Astrocyte (in vitro differentiated cells and primary cell): ENCODE measurements at places on chromosomes 12 and 14. TPM values are rescaled to one million over a fixed set of nuclear protein-coding genes. Genes with fewer than 3 reads are reported as not detected.

IGFBP6 gene
- 20.8 and 26.3 TPM in 2 replicates for total RNA-seq

MYG1 gene
- 37.8 and 40.9 TPM in 2 replicates for total RNA-seq

PTPRR gene
- 1.3 and 1.4 TPM in 2 replicates for total RNA-seq

TCP11L2 gene
- total RNA-seq, result 22.0 and 27.4 TPM in 2 replicates

ASPG gene
- 0.10 TPM in 1 of 2 replicates, not detected in the other for total RNA-seq

DNA sequence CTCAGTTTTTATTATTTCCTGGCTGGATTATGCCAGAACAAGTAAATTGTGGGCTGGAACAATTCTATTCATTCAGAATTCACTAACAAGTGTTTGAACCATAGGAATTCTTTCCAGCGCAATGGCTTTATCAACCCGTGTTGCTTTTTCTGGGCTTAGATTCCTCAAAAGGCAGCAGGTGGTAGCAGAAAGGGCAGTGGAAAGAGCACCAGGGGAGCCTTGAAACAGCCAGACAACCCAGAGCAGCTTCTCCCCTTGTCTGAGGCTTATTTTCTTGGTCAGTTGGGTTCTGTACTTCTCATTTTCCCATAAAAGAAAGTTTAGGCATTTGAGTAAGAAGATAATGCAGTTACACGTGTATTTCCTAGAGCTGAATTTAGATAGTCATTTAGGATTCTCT is 130.7 kb downstream of the OTOGL start:
- peak; percentile 39 for DNase-seq

GRCh38 chr14:92696366-92696765 is 52.1 kb downstream of the LGMN start:
- no peak for DNase-seq

GRCh38 chr12:52320784-52321400 is at the start of gene KRT83:
Gene KRT83, minus strand, starts transcription at chr12:52321398. Its CDS starts 63 bp downstream, at chr12:52321335.
- DNase-seq, result no peak

DNA sequence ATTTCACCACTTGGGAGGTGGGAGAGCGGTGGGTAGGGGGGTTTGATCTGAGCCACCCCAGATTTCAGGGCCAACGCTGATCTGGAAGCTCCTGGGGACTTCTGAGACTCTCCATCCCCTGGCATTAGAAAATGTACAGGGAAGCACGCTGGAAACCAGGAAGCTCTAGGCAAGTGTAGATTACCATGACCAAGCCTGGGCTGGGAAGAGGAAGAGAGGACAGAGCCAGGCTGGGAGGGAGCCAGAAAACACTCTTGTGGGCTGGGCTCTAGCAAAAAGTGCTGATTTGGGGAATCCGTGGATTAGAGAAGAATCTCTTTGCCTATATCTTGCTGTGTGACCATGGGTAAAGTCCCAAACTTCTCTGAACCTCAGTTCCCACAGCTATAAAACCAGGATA is 236.7 kb downstream of the BCL11B start:
- peak; percentile 31 for DNase-seq

GRCh38 chr12:112932485-112933128 is 5.7 kb upstream of the OAS3 start:
- DNase-seq, result no peak

- DNase-seq, result no peak
Measured at GRCh38 chr12:27762757-27763156, 17.3 kb upstream of the KLHL42 start.

DNA sequence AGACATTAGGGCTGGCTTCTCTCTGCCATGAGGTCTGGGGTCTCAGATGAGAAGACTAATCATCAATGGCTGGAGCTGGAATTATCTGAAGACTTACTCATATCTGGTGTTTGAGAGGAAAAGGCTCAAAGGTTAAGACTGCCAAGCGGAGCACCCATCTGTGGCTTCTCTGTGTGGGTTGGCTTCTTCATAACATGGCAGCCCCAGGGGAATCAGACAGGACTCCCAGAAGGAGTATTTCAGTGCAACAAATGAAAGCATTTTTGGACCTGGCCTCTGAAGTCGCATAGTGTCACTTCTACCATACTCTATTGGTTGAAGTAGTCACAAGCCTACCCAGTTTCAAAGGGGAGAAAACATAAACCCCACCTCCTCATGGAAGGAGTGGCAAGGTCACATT is 171.8 kb upstream of the KRR1 start:
- no peak for DNase-seq

- DNase-seq, result peak; percentile 31
Measured at GRCh38 chr12:30926243-30927221, at the start of gene TSPAN11. Gene TSPAN11, plus strand, starts transcription at chr12:30926748. Its CDS starts 27,244 bp downstream, at chr12:30953992.

DNA sequence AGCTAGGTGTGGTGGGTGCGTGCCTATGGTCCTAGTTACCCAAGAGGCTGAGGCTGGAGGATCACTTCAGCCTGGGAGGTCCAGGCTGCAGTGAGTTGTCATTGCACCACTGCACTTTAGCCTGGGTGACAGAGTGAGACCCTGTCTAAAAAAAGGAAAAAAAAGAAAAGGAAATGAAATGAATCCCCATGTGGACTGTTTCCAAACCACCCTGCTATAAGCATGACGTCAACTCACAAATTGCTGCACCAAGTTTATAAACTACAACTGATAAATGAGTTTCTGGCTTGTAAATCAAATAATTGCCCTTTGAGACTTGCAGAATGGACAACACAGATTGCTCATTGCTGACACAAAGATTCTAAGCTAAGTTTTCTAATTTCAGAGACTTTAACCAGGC is 51.0 kb upstream of the STK38L start:
- DNase-seq, result peak; percentile 90

- DNase-seq, result no peak
Measured at GRCh38 chr12:108619369-108620160, 14.1 kb downstream of the SELPLG start.

DNA sequence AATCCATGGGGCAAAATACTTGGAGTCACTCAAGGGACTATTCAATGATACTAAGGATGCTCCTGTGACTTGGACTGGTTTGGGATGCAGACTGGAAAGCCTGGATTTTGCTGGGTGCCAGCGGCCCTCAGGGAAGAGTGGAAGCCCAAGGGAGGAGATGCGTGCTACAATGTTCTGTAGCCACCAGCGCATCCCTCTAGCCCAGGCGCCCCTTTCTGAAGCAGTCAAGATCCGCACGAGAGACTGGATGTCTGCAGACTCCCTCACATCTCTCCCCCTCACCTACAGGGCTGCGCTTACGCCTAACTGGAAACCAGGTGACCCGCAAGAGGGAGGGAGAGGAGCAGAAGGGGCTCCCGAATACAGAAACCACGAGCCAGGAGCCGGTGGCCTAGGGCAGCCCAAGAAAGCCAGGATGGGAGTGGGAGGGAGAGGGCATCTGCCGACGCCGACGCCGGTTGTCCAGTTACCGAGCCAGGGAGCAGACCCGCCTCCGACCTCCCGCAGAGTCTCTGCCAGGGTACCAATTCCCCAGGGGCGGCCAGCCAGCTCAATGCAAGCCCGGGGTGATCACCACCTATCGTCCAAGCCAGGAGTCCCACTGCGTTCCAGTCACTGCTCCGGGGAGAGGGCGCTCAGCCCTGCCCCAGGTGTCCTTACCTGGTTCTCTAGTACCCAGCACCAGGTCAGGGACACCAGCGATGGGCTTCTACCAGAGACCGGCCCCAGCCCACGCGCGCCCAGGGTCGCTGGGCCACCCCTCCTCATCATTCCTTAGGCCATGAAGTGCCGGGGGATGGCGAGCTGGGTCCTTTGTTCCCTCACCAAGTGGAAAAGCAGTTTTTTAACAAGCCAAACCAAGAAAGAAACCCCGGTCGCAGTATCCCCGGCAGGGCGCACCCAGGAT is 1.2 kb downstream of the NTN4 start:
- DNase-seq, result no peak

DNA sequence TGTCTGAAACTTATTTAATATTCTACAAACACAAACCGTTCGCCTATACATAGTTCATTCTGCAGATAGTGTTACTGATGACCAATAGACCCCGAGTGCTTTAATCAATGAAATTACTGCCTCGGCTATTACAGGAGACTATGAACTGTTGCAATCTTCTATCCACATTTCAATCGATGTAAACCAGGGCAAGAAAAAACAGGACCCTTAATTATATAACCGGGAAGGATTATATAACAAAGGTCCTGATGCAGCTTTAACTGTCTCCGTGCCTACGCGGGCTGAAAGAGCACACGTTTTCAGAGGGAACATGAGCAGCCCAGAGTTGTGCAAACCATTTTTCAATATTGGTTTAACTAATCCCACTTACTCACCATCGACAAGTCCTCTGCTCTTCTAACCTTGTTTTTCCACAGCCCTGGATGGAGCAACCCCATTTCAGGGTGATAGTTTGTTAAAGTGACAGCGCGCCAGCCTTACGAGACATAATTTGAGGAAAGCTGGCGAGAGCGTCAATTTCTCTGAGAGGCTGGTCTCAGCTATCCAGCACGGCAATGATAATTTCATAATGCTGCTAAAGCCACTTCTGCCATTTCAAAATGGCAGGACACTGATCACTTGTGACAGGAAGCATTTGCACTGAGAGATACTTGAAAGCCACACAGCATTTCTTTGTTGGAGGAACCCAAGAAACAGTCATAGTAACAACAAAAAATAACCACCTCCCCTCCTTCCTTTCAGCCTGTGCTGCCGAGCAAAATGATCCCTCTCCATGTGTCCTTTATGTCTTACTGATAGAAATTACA is 184.6 kb downstream of the FOXN3 start:
- no peak for DNase-seq

GRCh38 chr14:75697918-75698317 is 36.9 kb downstream of the TTLL5 start:
- DNase-seq, result no peak

GRCh38 chr14:97538749-97539410 is 741.7 kb downstream of the VRK1 start:
- DNase-seq, result no peak

GRCh38 chr14:100130521-100130920 is 28.9 kb downstream of the DEGS2 start:
- DNase-seq, result no peak
